ENCODE measurements at places on chromosomes 5 and 9.

DNA sequence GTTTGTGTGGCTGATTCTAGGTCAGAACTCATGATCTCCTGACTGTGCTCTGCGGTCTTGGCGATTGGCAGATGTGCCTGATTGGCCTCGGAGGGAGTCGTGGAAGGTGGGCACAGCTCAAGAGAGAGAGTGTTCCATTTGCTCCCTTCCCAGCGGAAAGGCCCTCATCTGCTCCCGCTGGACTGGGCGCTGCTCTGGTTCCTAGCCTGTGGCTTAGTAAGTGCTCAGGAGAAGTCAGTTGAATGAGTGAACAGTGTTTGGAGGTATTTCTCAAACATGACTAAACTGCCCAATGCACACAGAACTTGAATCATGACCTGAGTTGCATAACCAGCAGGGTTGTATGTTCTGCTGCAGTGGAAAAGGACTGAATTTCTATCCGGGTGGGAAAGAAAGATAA lies 120.2 kb upstream of the PITX1 start:
- DNase-seq = no peak

GRCh38 chr5:154118893-154119336 lies 71.6 kb upstream of the GALNT10 start:
- DNase-seq = no peak

GRCh38 chr5:170552621-170553115 lies 48.8 kb downstream of the KCNIP1 start:
- DNase-seq = no peak

DNA sequence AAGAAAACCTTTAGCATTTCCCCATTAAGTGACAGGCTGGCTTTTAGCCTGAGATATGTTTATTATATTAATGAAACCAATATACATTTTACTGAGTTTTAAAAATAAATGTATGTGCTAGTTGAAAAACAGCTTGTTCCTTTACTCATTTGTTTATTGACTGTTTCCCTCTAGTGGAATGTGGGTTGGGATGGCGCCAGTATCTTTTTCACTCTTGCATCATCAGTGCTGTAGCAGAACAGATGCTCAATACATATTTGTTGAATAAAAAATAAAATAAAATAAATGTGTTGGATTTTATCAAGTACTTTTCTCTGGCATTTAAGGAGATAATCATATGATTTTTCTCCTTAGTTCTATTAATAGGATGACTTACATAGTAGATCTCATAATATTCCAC lies 43.0 kb downstream of the FSTL4 start:
- no peak for DNase-seq

DNA sequence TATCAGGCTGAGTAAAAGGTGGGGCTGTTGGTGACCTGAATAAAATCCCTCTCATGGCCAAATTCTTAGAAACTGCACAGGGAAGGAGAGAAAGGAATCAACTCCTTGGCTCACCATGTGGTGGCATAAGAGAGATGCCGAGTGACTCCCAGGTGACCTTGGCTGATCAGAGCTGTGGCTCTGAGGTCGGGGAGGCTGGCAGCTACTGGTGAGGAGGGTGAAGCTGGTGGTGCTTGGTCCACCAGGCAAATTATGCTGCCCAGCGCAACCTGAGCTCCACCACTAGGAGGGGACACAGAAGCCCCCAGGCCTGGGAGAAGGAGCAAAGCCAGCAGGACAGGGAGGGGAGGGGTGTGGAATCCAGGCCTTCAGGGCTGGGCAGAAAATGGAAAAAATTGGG lies 111.2 kb upstream of the IL12B start:
- DNase-seq = no peak

DNA sequence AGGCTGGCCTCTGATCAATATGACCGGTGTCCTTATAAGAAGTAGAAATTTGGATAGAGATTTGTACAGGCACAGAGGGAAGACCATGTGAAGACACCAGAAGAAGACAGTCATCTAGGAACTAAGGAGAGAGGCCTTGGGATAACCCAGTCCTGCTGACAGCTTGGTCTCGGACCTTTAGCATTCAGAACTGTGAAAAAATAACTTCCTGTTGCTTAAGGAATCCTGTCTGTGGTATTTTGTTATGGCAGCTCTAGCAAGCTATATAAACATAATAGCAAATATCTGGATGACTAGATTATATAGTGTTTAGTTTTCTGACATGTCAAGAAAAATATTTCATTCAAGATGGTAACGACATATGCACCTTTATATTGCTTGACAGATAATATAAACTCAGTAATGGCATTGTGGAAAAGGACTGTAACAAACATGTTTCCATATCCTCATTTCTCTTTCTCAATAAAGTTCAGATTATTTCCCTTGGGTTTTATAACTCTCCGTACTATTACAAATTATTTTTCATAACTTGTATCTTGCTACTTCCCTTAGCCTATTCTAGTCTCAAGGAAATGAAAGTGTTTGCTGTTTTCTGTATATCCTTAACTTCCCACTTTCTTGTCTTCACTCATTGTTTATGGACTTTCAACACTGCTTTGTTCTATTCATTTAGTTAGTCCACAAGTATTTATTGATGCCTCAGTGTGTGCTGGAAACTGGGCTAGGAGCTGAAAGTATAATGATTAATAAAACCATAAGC lies 62.4 kb downstream of the KIAA1958 start:
- DNase-seq = no peak

- no peak for DNase-seq
Measured at GRCh38 chr5:53956196-53956595, 354.2 kb downstream of the ARL15 start.

DNA sequence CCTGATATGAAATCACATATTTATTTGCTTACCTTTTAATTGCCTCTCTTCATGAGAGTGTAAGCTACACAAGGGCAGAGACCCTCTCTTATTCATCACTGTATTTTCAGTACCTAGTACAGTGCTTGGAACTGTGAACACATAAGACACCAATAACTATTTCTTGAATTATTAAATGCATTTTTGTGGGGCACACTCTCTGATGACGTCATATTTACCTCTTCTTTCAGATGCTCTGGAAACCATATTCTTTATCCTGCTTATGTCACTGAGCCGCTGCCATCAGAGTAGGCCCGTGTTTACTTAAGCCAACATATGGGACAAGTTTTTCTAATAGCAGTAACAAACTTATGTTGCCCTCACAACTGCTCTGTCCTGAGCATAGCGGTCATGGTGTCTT lies 266.5 kb downstream of the ELAVL2 start:
- no peak for DNase-seq

DNA sequence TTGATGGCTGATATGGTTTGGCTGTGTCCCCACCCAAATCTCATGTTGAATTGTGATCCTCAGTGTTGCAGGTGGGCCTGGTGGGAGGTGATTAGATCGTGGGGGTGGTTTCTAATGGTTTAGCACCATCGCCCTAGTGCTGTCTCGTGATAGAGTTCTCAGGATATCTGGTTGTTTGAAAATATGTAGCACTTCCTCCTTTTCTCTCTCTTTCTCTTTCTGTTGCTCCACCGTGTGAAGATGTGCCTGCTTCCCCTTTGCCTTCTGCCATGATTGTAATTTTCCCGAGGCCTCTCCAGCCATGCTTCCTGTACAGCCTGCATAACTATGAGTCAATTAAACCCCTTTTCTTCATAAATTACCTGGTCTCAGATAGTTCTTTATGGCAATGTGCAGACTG lies 111.6 kb downstream of the SREK1 start:
- DNase-seq = no peak

Measured in pulmonary artery endothelial cell (primary cell).